ENCODE measurements at places on chromosomes 2 and 18.

DNA sequence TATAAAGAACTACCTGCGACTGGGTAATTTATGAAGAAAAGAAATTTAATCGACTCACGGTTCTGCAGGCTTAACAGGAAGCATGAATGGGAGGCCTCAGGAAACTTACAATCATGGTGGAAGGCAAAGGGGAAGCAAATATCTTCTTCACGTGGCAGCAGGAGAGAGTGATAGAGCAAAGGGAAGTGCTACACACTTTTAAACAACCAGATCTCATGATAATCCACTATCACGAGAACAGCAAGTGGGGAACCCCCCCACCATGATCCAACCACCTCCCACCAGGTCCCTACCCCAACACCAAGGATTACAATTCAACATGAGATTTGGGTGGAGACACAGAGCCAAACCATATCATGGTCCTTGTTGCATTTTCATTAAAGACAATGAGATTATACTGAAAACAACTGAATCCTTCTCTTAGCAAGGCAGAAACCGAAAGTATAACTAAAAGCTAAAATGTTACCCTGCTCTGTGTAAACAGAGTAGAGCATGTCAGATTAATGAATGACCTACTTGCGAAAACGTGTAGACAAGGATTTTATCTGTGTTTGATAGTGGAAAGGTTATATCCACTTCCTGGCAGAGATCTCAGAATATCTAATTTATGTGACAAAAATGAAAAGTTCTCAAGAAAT, 60.1 kb upstream of the RBBP8 start:
- no peak for DNase-seq

- DNase-seq: no peak
Measured at GRCh38 chr18:60247103-60247502, 125.5 kb downstream of the MC4R start.

DNA sequence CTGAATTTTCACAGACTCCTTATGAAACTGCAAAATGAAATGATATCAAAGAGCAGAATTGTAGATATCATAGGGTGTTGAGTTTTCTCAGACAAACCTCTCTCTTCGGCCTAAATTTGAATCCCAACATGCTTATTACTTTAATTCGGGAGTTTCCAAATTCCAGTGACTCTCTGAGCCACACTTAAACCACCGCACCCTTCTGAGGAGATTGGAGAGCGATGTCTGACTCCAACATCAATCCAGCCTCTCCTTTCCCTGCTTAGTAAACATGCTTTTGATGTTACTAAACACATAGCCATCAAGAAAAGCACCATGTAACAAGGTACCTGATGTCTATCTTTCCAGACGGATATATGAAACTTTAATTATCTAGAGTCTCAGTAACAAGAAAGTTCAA, 103.1 kb upstream of the ARHGAP28 start:
- DNase-seq: no peak

DNA sequence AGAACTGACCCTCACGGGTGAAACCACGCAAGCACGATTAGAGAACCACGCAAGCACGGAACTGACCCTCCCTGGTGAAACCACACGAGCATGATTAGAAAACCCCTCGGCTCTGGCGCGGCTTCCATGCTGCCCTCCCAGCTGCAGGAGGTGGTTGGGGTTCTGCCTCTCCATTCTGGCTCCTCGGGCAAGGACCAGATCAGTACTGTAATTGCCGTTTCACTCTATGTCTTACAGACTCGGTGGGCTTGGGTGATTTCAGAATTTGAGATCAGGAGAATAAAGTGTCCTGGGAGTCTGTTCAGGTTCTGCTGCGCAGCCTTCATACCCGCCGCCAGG, 58.3 kb upstream of the KCNG2 start:
- DNase-seq: no peak

DNA sequence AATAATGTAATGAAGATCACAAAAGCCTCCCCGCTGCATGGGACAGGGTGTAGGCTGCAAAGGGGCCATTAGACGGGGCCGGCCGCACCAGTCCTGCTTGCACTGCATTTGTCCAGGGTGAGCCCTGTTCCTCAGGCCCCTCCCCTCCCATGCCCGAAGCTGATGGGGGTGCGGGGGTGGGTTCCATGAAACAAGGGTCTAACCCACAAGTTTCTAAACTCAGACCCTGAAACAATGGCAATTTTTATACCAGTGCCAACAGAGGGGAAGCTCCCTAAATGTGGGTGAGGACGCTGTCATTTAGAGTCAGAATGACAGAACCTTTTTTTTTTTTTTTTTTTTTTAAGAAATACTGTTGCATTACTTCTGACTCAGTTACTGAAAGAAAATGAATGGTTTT, 39.7 kb downstream of the HS6ST1 start:
- no peak for DNase-seq

DNA sequence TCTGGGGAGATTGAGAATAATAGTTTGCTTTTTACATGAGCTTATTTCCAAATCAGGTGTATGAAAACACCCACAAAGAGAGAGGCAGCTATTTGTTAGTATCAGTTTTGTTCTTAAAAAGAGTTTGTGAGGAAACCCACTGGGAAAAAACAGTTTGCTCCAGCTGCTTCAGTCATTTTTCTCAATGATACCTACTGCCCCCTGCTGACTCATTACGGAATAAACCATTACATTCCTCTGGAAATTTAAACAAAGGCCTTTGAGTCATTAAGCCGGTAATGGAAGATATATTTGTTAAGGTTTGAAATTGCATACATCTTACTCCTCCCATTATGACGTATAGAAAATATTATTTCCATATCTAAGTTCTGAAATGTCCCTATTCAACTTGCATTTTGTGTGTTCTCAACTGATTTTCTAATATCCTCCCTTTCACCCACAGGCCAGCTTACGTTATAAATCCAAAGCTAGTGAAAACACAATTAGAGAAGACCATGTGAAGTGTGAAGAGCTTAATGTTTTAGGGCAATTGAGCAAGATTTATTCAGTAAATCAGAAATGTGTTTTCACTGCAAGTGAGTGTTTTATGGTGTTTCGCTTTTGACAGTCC, 761.6 kb downstream of the DSC3 start:
- DNase-seq: peak; percentile 70

GRCh38 chr2:39107724-39108273, 13.1 kb downstream of the SOS1 start:
- peak; percentile 70 for DNase-seq

DNA sequence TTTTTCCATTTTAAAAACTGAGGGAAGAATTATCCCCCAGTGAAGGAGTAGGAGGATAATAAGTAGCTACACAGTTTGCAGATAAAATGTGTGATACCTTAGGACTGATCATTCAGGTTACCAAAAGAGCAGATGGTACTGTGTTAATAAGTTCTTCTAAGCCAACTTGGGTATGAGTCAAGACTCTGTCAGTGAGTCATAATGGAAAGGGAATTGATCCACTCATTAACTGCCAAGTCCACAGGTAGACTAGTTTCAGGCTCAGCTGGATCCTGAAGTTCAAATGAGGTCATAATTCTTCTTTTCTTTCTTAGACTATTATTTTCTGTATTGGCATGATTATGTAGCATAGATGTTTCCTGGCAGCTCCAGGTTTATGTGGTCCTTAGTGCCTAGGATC, 142.4 kb upstream of the ALPP start:
- DNase-seq: peak; percentile 83

- DNase-seq: no peak
Measured at GRCh38 chr2:237337586-237337985, 76.4 kb downstream of the COL6A3 start.

DNA sequence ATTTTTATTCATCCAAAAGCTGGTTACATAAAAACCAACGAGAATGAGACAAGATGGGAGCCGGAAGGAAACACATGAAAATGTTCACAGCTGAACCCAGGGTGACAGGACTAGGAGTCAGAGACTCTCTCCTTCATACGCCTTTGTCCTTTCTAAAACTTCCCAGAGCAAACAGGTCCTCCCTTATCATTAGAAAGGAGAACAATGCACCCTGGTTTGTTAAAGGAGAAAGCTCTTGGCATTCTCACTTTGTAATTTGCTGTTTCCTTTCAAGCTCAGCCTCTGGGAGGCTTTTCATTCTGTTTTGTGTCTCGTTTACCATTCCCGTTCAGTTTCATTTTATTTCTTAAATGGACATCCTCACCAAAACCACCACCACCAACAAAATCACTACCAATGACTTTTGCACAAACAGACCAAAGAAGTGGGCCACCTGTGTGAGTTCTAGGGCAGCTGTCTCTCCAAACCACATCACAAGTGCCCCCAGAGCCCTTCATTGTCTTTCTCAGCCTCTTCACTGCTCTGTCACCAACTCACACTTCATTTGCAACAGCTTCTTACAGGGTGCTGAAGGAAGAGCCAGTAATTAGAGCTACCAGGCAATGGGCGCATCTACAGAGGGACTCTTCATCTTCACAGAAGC, 105.3 kb downstream of the HDAC4 start:
- peak; percentile 17 for DNase-seq

- peak; percentile 27 for DNase-seq
Measured at GRCh38 chr2:205686056-205686782, 3.9 kb downstream of the NRP2 start.

GRCh38 chr2:144645083-144645778, 125.3 kb upstream of the ZEB2 start:
- DNase-seq: no peak

Measured in NCI-H69 (cell line).